CD4-positive, CD25-positive, alpha-beta regulatory T cell (primary cell): ENCODE measurements at places on chromosomes 7 and 10. TPM values are rescaled to one million over a fixed set of nuclear protein-coding genes. Genes with fewer than 3 reads are reported as not detected.
A peak's percentile ranks its signal among the peaks of the same experiment; 100 is the strongest.

- H3K36me3 ChIP-seq = peaks cover 20% of the 10 kb centered on the region
- H3K27me3 ChIP-seq = no peaks in the 10 kb centered on the region
- no peak for DNase-seq
- peak overlapping the region; percentile 76 for H3K4me3 ChIP-seq
These were observed 50.1 kb downstream of the HK1 start for GRCh38 chr10:69328380-69328735.

- no peaks in the 10 kb centered on the region for H3K36me3 ChIP-seq
- DNase-seq = peak; percentile 19
- peaks cover 7% of the 10 kb centered on the region for H3K4me1 ChIP-seq
- no peak overlapping the region for H3K27ac ChIP-seq
- peaks cover 23% of the 10 kb centered on the region for H3K27me3 ChIP-seq
These were observed 1.0 kb downstream of the PRR15 start for GRCh38 chr7:29564496-29565223.

DNA sequence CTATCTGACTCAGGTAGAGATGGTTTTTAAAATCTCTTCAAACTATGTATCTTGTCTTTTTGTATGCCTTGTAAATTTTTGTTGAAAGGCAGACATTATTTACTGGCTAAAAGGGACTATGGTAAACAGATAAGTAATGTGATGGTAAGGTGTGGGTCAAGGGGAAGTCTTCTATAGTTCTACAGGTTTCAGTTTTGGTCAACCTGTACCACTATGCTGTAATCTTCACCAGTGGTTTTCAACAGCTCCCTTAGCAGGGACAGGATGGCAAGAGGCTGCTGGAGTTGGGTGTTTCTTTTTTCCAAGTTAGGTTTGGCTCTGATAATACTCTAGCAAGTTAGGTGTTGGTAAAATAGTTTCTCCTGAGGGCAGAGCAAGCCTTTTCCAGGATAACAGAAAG, 32.7 kb upstream of the FZD8 start:
- H3K27ac ChIP-seq = no peak overlapping the region
- H3K4me3 ChIP-seq = no peak overlapping the region
- no peaks in the 10 kb centered on the region for H3K4me1 ChIP-seq

DNA sequence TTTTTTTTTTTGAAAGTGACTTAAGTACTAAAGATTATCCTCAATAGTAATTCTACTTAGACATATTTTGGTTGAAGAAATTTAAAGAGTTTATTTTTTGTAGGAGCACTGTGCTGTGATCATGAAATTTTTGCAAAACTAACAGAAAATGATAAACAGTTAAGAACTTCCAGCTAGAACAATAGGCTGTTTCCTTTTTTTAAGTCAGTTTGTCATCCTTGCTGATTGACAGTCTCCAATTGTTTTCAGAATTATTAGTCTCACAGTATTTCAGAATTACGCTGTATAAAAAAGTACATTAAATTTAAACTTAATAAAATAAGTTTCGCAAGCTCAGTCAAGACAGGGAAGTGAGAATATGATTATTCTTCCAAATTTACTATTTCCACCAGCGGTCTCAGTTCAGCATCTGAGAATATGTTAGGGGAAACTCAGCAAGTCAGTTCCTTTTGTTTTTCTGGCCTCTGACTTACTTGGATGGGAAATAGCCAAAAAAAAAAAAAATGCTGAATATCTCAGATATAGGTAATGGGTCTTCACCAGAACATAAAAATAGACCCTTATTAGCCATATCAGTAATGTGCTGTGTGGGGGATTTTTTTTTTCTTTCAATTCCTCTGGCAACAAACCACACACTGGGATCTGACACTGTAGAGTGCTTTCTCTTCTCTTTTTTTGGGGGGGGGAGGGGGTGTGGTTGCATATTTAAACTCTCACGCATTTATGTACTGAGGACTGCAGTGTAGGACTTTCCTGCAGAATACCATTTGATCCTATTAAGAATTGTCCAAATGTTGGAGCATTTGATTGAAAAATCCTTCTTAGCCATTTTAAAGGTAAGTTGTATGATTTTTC, at the start of gene CD36:
CD36 (plus strand) TSS at position 732 of the 855 bp plus-strand sequence. CDS start 8,099 bp downstream, outside the sequence.
- no peaks in the 10 kb centered on the region for H3K36me3 ChIP-seq
- H3K4me1 ChIP-seq = no peaks in the 10 kb centered on the region
- H3K27me3 ChIP-seq = no peaks in the 10 kb centered on the region
- H3K4me3 ChIP-seq = no peak within 1 kb of the TSS
- no peak within 1 kb of the TSS for H3K27ac ChIP-seq

GRCh38 chr10:83592337-83592935, 546.9 kb upstream of the GHITM start:
- H3K4me1 ChIP-seq = no peaks in the 10 kb centered on the region
- H3K27me3 ChIP-seq = no peaks in the 10 kb centered on the region
- no peaks in the 10 kb centered on the region for H3K36me3 ChIP-seq
- no peak for DNase-seq
- no peak overlapping the region for H3K4me3 ChIP-seq

DNA sequence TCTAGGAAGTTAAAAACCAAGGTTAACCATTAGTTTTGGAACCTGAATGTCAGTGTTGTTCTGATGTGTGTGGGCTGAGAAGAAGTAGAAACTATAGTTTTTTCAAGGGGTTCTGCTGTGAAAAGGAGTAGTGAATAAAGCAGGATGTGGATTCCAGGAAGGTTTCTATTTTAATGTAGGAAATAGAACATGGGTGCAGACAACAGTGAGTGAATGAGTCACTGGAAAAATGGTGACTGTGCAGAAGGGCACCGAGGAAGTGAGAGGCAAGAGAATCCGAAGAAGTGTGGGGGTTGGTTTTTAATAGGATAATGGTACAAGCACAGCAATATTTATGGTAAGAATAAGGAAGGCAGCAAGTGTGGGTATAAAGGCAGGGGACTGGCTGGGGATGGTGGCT, 120.4 kb downstream of the ARHGAP21 start:
- H3K4me3 ChIP-seq = no peak overlapping the region
- H3K27ac ChIP-seq = no peak overlapping the region
- peak; percentile 28 for DNase-seq

- no peaks in the 10 kb centered on the region for H3K4me1 ChIP-seq
- H3K36me3 ChIP-seq = no peaks in the 10 kb centered on the region
- no peak for DNase-seq
- no peak overlapping the region for H3K4me3 ChIP-seq
- peaks cover 1% of the 10 kb centered on the region for H3K27me3 ChIP-seq
- no peak overlapping the region for H3K27ac ChIP-seq
These were observed 39.7 kb upstream of the HYAL4 start for GRCh38 chr7:123805287-123805686.

- no peaks in the 10 kb centered on the region for H3K36me3 ChIP-seq
- H3K4me3 ChIP-seq = no peak overlapping the region
- H3K27me3 ChIP-seq = peaks cover 2% of the 10 kb centered on the region
- no peak overlapping the region for H3K27ac ChIP-seq
- no peaks in the 10 kb centered on the region for H3K4me1 ChIP-seq
- no peak for DNase-seq
These were observed 89.7 kb upstream of the CDK6 start for GRCh38 chr7:92925876-92926696.

- no peaks in the 10 kb centered on the region for H3K4me1 ChIP-seq
- H3K36me3 ChIP-seq = no peaks in the 10 kb centered on the region
- no peak overlapping the region for H3K27ac ChIP-seq
- H3K4me3 ChIP-seq = no peak overlapping the region
These were observed 294.2 kb downstream of the PLXDC2 start for GRCh38 chr10:20110125-20111100.

- peaks cover 13% of the 10 kb centered on the region for H3K36me3 ChIP-seq
- no peaks in the 10 kb centered on the region for H3K4me1 ChIP-seq
- no peak overlapping the region for H3K4me3 ChIP-seq
- H3K27me3 ChIP-seq = no peaks in the 10 kb centered on the region
- no peak overlapping the region for H3K27ac ChIP-seq
These were observed 30.3 kb downstream of the BCAP29 start for GRCh38 chr7:107610323-107610722.

DNA sequence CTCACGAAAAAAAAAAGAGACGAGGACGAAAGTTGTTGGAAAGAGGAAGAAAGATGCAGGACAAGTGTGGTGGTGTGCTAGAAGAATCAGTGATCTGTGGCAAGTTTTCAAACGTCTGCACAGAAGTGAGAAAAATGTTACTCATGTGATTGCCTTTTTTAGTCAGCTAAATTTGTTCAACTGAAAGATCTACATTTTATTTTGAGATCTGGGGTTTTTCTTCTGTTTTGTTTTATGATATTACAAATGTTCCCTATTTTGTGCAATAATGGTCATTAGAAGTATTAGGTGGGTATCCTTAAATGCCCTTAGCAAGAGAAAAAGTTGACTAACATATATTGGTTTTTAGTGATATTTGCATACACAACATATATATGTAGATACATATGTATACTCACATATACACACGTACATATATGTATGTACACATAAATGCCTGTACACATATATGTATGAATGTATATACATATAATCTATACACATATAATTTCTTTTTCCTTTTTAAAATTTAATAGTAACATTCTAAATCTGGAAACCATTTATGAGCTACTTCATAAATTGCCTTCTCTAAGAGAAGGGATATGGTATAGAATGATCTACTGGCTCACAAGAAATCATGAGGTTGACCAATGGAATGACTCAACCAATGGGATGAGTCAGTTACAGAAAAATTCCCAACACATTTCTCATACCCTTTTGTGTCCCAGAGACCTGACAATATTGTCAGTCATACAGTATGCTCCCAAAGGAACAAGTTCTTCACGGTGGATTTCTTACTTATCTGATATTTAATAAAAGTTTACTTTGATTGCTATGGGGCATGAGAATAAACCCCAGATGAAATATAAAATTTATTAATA, 38.4 kb downstream of the SLC39A12 start:
- no peaks in the 10 kb centered on the region for H3K36me3 ChIP-seq
- H3K4me1 ChIP-seq = no peaks in the 10 kb centered on the region
- no peak overlapping the region for H3K27ac ChIP-seq
- H3K4me3 ChIP-seq = no peak overlapping the region

DNA sequence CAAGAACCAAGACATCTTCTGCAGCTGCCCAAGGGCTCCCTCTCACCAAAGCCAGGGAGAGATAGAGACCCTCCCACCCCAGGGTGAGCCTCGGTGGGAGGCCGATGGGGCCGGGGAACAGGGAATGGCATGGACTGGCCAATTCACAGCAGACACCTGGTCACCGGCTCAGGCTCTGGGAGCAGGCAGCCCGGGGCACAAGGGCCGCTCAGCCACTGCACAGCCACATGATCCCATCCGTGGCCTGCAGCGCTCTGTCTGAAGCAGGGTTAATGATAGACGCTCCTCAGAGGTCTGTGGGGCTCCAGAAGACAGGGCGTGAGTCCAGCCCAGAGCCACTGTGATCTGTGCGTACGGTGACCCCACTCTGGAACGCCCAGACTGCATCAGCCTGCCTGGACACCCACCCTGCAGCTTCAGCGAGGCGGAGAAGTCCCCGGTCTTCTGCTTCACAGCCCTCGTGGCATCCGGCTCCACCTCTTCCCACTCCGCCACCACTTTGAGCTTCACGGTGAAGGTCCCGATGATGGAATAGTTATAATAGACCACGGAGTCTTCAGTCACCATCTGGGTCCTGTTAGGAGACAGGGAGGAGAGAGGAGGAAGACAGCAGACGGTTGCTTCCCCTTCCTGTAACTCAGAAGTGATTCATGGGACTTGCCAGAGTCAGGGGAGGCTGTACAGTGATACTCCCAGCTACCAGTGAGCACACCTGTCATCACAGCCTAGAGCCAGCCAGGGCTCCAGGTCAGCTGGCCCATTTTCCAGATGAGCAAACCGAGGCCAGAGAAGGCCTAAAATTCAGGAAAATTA, 14.0 kb downstream of the TMEM130 start:
- H3K4me1 ChIP-seq = no peaks in the 10 kb centered on the region
- no peak for DNase-seq
- no peaks in the 10 kb centered on the region for H3K36me3 ChIP-seq
- H3K27ac ChIP-seq = no peak overlapping the region

DNA sequence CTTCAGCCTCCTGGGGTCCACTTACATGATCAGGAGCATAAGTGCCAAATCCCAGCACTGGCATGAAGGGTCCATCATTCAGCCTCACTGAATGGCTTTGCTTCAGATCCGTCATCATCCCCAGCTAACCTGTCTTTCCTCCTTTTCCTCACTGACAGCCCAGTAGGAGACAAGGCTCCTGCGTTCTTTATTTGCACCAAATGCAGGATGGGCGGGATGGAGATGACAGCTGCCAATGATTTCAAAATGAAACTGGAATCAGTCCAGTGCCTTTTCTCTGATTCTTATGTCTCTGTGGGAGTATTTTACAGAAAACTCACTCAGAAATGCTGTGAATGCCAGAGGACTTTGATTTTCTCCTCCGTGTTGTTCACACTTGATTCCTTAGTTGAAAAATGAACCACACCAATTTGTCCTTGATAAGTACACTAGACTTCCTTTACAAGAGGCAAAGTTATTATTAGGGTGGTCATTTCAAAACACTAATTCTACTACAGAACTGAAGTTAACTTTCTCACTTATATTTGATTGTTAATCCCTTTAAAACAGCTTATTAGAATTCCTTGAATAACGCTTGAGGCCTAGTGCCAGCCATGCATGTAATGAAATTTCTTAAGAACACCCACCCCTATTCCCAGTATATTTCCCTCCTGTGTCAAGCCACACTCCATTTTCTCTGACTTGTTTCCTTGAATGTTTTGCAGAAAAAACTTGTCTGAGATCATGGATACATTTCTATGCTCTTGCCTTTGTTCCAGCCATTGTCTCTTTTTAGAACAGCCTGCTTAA, at the start of gene AKR1C8:
AKR1C8 (minus strand) TSS at position 164 of the 789 bp plus-strand sequence; CDS start at position 118, 46 bp downstream.
- DNase-seq = no peak
- H3K4me1 ChIP-seq = no peaks in the 10 kb centered on the region
- no peak within 1 kb of the TSS for H3K27ac ChIP-seq
- H3K27me3 ChIP-seq = no peaks in the 10 kb centered on the region

GRCh38 chr7:125668321-125668993, 738.8 kb upstream of the POT1 start:
- H3K27ac ChIP-seq = no peak overlapping the region
- no peaks in the 10 kb centered on the region for H3K4me1 ChIP-seq
- no peak for DNase-seq
- H3K27me3 ChIP-seq = no peaks in the 10 kb centered on the region
- no peak overlapping the region for H3K4me3 ChIP-seq

GRCh38 chr7:92834507-92835260, 1.7 kb downstream of the CDK6 start:
- no peaks in the 10 kb centered on the region for H3K36me3 ChIP-seq
- H3K27me3 ChIP-seq = peaks cover 4% of the 10 kb centered on the region
- DNase-seq = no peak
- peak overlapping the region; percentile 14 for H3K27ac ChIP-seq
- H3K4me3 ChIP-seq = peak overlapping the region; percentile 81
- H3K4me1 ChIP-seq = peaks cover 59% of the 10 kb centered on the region

Gene AGR2
- not detected for total RNA-seq

Gene AGMO
- total RNA-seq = not detected

Gene NUTM2E
- not detected for total RNA-seq

Gene CABCOCO1
- not detected for total RNA-seq

Gene SLC37A3
- total RNA-seq = 44.7 TPM

Gene TACC2
- not detected for total RNA-seq

Gene ACTR3C
- 17.2 TPM for total RNA-seq
